Naive B cell (primary cell): ENCODE measurements at places on chromosomes 12 and 14.

DNA sequence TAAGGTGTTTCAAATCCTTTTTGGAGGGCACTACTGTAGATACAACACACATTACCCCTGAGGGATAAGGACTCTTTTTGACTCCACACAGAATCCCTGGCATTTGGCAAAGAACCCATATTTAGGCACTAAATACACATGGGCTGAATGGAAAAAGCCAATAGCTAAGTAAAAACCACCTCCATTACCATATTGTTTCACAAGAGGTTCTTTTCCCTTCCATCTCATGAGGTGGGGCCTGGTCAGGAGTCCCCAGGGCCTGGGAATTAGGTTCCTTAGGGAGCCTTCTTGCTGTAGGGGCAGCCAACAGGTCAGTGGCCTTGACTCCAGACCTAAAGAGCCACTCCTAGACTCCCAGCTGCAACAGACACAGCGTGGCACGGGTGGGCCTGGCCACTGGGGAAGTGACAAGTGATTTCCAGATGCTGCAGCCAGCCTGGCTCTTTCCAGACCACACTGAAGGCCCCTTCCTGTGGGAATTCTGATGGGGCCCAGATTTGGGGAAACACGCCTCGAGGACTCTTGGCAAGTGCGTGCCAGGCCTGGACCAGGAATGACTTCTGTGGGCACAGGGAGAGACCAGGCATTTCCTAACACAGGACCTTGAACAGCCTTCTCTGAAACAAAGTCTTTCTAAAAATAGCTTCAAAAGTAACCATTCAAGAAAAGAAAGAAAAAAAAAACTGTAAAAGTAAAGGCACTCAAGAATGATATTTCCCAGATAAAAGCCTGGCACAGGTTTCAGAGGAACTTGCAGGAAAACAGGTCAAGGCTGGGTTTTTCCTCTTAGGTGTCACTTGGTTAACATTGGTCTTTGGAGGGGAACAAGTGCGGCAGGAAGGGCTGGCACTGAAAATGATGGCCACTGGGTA is 18.1 kb downstream of the SSH1 start:
- no peak for DNase-seq

DNA sequence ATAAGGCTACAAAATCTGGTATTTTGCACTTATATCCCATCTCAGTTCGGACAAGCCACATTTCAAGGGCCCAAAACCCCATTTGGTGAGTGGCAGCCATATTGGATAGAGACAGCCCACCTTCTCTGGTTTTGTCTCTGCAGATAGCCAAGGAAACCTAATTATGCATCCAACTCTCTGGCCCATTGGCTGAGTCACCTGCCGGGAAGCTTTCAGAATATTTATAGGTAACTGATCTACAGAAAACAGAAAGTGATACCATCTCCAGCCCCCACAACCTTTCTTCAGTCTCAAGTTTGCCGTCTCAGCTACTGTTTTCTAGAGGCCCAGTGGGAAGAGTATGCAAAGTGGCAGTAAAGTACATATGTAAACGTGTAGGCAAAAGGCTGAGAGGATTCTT is 33.7 kb upstream of the PPP1CC start:
- DNase-seq: no peak

DNA sequence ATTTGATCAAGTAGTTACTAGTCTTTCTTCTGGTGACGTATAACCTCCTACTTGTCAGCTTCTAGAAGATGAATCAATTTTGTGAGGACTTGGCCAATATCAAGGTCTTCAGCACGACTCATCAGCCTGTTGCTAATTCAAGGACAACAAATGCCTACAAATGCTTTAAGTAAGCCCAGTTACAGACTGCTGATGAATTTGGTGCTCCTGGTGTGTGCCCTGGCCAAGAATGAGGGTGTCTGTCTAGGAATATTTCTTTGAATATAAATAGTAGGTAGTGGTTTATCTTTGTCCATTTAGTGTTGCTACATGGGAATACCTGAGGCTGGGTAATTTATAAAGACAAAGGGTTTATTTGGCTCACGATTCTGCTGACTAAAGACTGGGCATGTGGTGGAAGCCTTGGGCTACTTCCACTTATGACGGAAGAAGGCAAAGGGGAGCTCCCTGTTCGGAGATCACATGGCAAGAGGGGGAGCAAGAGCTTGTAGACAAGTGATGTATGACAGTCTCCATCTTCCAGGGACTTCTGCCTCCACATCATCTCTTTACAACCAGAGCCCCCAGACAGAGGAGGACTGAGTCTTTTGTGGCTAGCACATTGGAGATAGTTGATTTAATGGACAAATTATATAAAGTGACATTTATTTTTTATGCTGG is 180.2 kb downstream of the CRADD start:
- DNase-seq: no peak

DNA sequence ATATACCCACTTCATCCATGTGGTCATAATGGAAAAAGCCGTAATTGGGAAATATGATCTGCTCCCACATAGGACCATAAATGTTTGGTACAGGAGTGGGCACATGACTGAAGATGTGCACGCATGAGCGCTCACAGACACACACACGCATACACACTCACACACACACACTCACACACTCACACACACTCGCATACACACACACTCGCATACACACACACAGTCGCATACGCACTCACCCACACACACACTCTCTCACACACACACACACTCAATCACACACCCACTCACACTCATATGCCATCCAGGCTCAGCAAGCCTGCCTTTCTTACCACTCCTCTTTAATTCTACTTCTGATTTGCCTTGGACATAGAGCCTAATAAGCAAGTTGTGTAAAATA is 45.6 kb upstream of the EGLN3 start:
- no peak for DNase-seq
